ENCODE measurements at places on chromosomes 7 and 10. TPM values are rescaled to one million over a fixed set of nuclear protein-coding genes. Genes with fewer than 3 reads are reported as not detected.

KIF11 gene
- 18.0 TPM for total RNA-seq

TMEM213 gene
- total RNA-seq: not detected

CACNA2D1 gene
- 14.7 TPM for total RNA-seq

MRLN gene
- not detected for total RNA-seq

MYH16 gene
- not detected for total RNA-seq

LDB3 gene
- 0.14 TPM for total RNA-seq

SNX8 gene
- total RNA-seq: 41.2 TPM

GDF2 gene
- total RNA-seq: not detected

GRCh38 chr7:96952974-96953391 lies 52.4 kb upstream of the DLX6 start:
- no peak overlapping the region for H3K4me3 ChIP-seq
- no peaks in the 10 kb centered on the region for H3K4me1 ChIP-seq
- H3K36me3 ChIP-seq: no peaks in the 10 kb centered on the region
- H3K27me3 ChIP-seq: peaks cover 16% of the 10 kb centered on the region
- DNase-seq: no peak

GRCh38 chr10:123402656-123403055 lies 248.5 kb downstream of the BUB3 start:
- H3K4me3 ChIP-seq: no peak overlapping the region
- no peak for DNase-seq
- no peaks in the 10 kb centered on the region for H3K4me1 ChIP-seq
- no peaks in the 10 kb centered on the region for H3K36me3 ChIP-seq

- H3K27me3 ChIP-seq: no peaks in the 10 kb centered on the region
- DNase-seq: no peak
- H3K36me3 ChIP-seq: no peaks in the 10 kb centered on the region
- peaks cover 18% of the 10 kb centered on the region for H3K4me1 ChIP-seq
These were observed 89.6 kb upstream of the IFRD1 start for GRCh38 chr7:112360681-112361080.

DNA sequence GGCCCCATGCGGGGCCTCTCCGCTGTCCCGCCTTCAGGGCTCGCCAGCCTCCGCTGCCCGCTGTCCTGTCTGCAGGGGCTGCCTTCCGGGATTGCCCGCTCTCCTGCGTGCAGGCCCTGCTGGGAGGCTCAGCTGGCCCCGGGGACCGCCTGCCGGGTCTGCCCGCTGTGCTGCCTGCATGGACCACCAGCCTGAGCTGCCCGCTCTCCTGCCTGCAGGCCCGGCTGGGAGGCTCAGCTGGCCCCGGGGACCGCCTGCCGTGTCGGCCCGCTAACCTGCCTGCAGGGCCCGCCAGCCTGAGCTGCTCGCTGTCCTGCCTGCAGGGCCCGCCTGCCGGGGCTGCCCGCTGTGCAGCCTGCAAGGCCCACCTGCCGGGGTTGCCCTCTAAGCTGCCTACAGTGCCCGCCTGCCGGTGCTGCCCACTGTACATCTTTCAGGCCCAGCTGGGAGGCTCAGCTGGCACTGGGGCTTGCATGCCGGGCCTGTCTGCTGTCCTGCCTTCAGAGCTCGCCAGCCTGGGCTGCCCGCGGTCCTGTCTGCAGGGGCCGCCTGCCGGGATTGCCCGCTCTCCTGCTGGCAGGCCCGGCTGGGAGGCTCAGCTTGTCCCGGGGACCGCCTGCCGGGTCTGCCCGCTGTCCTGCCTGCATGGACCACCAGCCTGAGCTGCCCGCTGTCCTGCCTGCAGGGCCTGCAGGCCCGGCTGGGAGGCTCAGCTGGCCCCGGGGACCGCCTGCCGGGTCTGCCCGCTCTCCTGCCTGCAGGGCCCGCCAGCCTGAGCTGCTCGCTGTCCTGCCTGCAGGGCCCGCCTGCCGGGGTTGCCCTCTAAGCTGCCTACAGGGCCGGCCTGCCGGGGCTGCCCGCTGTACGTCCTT lies 165.1 kb downstream of the GLRX3 start:
- no peak for DNase-seq
- no peak overlapping the region for H3K27ac ChIP-seq
- H3K27me3 ChIP-seq: no peaks in the 10 kb centered on the region
- H3K36me3 ChIP-seq: peaks cover 7% of the 10 kb centered on the region

- no peaks in the 10 kb centered on the region for H3K4me1 ChIP-seq
- no peak overlapping the region for H3K4me3 ChIP-seq
- peaks cover 46% of the 10 kb centered on the region for H3K27me3 ChIP-seq
- H3K36me3 ChIP-seq: no peaks in the 10 kb centered on the region
These were observed 8.4 kb downstream of the PRKAG2 start for GRCh38 chr7:151868396-151869108.

DNA sequence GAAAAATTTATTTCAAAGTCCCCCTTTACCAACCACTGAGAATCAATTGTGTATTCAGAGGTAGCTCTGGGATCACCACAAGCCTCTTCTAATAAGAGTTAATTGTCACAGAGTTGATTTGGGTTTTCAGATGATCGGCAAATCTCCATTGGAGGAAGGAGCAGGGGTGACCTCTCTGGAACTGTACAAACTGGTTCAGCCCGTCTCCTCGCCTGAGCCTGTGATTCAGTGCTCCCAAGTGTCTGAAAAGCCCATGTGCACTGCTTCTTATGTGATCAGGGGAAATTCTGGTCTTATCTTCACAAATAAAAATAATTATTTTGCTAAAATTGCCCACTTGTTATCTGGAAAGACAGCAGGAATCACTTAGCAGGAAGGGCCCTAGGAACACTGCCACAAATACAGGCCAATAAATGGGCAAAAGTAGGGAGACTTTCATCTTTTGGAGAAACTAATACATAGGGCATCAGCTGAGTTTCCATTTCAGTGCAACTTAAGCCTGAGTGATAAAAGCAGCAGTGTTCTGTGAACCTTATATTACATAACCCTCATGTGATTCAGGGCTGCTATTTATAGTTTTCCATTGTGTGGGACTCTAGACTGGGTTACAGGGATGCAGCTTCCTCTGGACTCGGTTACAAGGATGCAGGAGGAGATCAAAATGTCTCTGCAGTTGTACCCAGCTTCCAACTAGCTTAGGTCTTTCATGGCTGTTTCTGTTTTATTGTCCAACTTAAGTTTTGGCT lies 32.3 kb downstream of the CDK1 start:
- H3K36me3 ChIP-seq: no peaks in the 10 kb centered on the region
- H3K27ac ChIP-seq: peak overlapping the region; percentile 53
- DNase-seq: no peak
- no peaks in the 10 kb centered on the region for H3K27me3 ChIP-seq
- H3K4me3 ChIP-seq: no peak overlapping the region

DNA sequence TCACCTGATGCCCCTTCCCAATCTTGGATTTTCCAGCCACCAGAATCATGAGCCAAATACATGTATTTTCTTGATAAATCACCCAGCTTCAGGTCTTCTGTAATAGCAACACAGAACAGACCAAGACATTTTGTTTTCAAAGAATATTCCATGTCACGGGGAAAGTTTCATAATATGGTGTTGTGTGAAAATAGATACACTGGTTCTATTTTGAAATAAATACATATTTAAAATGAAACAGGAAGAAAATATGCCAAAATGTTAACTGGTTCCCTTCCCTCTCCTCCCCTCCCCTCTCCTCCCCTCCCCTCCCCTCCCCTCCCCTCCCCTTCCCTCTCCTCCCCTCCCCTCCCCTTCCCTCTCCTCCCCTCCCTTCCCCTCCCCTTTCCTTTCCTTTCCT lies 30.3 kb upstream of the CAMK1D start:
- no peaks in the 10 kb centered on the region for H3K36me3 ChIP-seq
- no peak for DNase-seq

DNA sequence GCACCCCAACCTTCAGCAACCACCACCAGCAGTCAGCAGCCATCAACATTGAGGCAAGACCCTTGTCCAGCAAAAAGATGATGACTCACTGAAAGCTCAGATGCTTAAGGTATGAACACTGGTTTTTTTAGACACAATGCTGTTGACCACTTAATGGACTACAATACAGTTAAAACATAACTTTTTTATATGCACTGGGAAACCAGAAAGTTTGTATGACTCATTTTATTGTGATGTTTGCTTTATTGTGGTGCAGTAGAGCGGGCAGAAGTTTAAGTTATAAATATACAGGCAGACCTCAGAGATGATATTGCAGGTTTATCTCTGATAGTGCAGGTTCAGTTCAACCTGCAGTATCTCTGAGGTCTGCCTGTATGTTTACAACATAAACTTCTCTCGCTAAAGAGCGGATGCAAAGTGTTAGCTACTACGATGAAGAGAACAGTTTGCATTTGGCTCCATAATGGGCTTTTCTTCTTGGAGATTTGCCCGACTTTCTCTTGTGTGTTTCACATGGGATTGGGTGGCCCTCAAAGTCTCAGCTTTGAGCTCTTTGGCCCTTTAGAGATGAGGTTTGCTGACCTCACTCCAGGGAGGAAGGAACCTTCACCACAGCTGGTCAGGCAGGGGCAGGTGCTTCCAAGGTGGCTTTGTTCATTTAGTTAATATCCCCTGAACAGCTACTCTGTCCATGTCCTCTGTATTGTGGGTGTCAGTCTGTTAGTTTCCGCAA lies 84.4 kb upstream of the SHH start:
- no peaks in the 10 kb centered on the region for H3K4me1 ChIP-seq
- H3K36me3 ChIP-seq: no peaks in the 10 kb centered on the region
- no peak overlapping the region for H3K27ac ChIP-seq
- DNase-seq: no peak

GRCh38 chr10:133308421-133309099 lies at the start of the genes TUBGCP2 and ZNF511:
TSS of gene TUBGCP2 (minus strand) at chr10:133308872. CDS start at chr10:133302941, 5,931 bp downstream.
TSS of gene ZNF511 (plus strand) at chr10:133308914. CDS start at chr10:133308944, 30 bp downstream.
- H3K4me3 ChIP-seq: peak within 1 kb of the TSS; percentile 95
- H3K27me3 ChIP-seq: no peaks in the 10 kb centered on the region
- peak; percentile 90 for DNase-seq
- H3K27ac ChIP-seq: peak within 1 kb of the TSS; percentile 99
- H3K36me3 ChIP-seq: peaks cover 5% of the 10 kb centered on the region
- H3K4me1 ChIP-seq: peaks cover 12% of the 10 kb centered on the region

GRCh38 chr10:125442856-125443540 lies 240.0 kb downstream of the TEX36 start:
- H3K36me3 ChIP-seq: no peaks in the 10 kb centered on the region
- peaks cover 8% of the 10 kb centered on the region for H3K27me3 ChIP-seq
- H3K4me3 ChIP-seq: no peak overlapping the region

GRCh38 chr7:70352906-70353305 lies 754.6 kb downstream of the AUTS2 start:
- H3K27ac ChIP-seq: no peak overlapping the region
- peaks cover 18% of the 10 kb centered on the region for H3K4me1 ChIP-seq
- peaks cover 5% of the 10 kb centered on the region for H3K36me3 ChIP-seq
- no peaks in the 10 kb centered on the region for H3K27me3 ChIP-seq
- H3K4me3 ChIP-seq: no peak overlapping the region

GRCh38 chr10:123862421-123863182 lies 29.0 kb downstream of the CPXM2 start:
- H3K4me1 ChIP-seq: no peaks in the 10 kb centered on the region
- H3K27me3 ChIP-seq: peaks cover 10% of the 10 kb centered on the region
- H3K36me3 ChIP-seq: no peaks in the 10 kb centered on the region
- no peak for DNase-seq

DNA sequence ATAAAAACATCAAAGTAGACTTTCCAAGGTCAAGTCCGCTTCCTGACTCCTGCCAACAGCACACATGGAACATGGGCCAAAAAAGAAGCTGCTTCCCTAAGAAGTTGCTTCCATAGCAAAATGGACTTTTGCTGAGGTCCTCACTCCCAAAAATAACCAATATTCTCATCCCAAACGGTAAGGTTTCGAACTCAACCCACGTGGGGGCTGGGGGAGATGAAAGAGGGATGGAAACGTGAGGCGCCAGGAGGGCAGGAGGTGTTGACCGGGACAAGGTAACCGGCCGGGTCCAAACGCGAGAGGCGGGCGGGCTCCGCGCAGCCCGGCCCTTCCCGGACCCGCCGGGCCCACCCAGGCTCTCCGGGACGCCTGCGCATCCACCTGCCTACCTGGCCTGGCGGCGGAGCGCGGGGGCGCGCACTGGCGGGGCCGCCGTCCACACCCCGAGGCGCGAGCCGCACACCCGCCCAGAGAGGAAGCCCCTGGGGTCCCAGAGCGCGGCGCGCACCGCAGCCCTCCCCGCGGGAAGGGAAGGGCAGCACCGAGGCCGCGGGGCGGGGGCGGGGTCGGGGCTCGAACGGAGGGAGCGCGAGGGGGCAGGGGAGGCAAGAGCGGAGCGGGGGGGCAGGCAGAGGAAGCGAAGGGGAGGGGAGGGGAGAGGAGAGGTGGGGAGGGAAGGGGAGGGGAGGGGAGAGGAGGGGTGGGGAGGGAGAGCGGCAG lies 742 bp downstream of the LMBR1 start:
- DNase-seq: no peak
- peaks cover 4% of the 10 kb centered on the region for H3K36me3 ChIP-seq
- H3K27ac ChIP-seq: peak overlapping the region; percentile 94
- peaks cover 14% of the 10 kb centered on the region for H3K4me1 ChIP-seq

DNA sequence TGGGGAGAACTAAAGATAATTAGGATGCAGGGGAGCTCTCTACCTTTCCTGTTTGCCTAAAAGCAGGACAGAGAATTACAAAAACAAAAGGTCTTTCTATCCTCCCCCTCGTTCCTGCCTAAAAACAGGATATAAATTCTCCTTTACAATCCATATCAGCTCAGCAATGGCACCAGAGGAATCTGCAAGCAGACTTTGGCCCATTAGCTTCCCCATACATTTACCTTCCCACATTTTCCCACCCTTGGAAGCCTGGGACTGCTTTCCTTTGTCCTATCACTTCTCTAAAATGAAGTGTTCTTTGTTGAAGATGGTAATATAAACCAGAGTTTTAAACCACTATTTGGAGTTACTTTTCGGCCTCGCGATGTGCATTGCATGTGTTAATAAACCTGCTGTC lies 15.5 kb downstream of the SHTN1 start:
- H3K27me3 ChIP-seq: no peaks in the 10 kb centered on the region
- H3K27ac ChIP-seq: peak overlapping the region; percentile 35
- DNase-seq: no peak
- no peak overlapping the region for H3K4me3 ChIP-seq
- H3K36me3 ChIP-seq: no peaks in the 10 kb centered on the region

DNA sequence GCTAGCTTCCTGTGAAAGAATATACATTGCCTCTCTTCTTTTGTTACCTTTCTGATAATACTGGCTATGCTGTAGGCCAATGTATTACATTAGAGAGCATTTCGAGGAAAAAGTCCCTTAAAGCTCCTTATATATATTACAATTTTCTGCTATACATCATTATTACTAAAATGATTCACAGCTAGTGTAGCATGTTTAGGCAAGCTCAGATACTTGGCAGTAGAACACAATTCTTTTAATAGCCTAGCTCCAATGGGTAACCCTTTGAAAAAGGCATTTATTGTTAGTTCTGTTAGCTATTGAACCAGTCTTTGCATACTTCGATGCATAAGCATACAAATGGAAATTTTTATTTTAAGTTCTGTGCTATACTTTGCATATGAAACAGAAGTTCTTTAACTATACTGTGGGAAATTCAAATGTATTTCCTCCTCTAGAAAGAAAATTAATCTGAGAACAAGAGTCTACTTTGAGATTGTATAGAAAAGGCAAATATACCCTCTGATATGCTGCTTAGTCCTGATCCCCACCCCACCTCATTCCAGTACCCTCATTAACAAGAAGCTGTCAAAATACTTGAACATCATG lies 55.6 kb upstream of the SKAP2 start:
- peak overlapping the region; percentile 62 for H3K27ac ChIP-seq
- peaks cover 49% of the 10 kb centered on the region for H3K4me1 ChIP-seq
- DNase-seq: no peak
- H3K4me3 ChIP-seq: no peak overlapping the region
- H3K27me3 ChIP-seq: no peaks in the 10 kb centered on the region
